ENCODE measurements at places on chromosomes 7 and 10.

DNA sequence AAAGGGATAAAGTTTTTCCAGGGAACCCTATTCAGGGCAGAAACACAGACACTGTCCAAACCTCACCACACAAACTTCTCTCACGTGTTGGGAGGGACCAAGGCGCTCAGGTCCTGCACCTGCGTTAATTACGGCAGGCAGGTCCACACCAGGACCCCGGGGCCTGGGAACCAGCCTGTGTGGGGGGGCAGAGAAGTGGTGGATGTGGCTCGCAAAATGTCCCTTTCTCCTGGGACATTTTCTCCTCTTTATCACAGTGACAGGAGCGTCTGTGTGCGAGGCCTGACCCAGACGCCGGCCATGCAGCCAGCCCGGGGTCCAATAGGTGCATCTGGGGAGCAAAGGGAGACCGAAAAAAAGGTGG lies 73.4 kb upstream of the ZNF722 start:
- peak; percentile 2 for DNase-seq

DNA sequence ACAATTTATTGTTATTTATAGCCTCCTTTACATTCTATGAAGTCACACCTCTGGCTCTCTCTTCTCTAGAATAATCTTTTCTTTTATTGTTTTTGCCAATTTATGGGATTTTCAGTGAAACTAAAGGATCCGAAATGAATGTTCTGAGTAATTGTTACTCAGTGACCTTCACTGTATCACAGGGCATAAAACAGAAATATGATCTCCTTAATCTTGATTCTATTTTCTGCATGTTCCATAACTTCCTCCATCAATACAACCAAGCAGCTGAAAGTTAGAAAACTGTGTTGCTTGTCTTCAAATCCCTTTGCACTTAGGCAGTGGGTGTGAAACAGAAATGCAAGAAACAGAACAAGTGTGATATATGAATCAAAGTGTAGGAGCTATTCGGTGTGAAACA lies 57.4 kb upstream of the FERD3L start:
- DNase-seq, result no peak

DNA sequence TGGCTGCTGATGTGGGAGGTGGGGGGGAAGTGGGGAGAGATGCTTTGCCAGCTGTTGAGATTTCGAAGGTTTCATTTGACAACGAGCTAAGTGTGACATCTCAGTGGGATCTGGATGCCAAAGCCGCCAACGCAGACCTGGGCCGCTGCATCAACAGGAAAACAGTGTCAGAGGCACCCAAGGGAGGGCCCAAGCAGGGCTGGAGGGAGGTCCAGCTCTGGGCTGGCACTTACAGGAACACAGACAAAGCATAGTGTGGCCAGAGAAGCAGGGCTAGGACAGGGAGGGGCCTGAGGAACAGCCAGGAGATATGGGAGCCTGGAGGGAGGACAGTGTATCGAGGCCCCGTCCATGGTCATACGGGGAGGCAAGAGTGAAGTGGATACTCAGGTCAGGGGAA lies 73.1 kb downstream of the GTF2IRD1 start:
- no peak for DNase-seq

DNA sequence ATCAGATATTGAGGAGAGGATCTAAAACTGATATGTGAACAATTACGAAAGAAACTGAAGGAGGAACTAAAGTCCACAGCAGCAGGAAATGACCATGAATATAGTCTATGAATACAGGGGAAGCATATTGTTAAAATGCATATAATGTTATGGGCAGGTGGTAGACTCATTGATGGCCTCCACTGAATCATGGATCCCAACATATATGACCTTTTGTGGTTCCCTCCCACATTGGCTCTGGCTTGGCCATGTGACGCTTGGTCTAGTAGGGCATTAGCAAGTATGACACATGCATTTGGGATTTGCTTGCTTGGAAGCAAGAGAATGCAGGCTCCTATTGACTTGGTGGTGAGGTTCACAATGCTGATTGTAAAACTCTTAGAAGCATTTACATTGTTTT lies 55.2 kb upstream of the RAB18 start:
- DNase-seq, result no peak

DNA sequence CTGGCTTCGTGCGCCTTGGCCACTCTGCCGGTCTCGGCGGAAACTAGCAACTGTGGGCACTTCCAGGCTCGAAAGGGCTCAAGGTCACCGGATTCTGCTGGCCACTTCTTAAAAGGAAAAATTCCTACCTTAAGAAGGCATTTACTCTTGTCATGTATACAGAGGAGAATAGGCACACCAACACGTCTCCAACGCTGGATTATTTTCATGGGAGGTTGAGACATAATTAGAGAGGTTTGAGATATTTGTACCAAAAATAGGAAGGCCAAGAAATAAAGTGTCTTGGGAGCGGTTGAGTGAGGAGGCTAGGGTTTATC lies 4.5 kb upstream of the CYP26A1 start:
- DNase-seq, result no peak

- DNase-seq, result no peak
These were observed 360.4 kb upstream of the CELF2 start for GRCh38 chr10:10657139-10657760.

DNA sequence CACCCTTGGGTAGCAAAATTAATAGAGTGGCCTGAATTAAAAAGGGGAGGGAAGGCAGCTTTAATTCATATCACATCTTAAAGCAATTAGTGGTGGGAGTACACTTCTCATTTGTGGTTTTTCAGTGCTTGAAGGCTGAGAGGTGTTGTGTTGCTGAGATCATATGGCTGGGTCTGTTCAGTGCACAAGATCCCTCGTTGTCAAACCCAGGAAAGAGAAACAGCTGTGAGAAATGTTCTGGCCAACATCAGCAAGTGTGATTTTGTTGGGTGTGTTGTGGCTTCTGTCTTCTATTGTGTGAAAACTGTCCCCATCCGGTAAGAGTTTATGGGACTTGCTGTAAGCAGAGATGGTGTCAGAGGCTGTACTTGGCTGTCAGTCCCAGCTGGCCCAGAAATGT lies 197.9 kb upstream of the BMPER start:
- DNase-seq, result no peak

- no peak for DNase-seq
These were observed 174.5 kb upstream of the HDAC9 start for GRCh38 chr7:18320971-18321567.

DNA sequence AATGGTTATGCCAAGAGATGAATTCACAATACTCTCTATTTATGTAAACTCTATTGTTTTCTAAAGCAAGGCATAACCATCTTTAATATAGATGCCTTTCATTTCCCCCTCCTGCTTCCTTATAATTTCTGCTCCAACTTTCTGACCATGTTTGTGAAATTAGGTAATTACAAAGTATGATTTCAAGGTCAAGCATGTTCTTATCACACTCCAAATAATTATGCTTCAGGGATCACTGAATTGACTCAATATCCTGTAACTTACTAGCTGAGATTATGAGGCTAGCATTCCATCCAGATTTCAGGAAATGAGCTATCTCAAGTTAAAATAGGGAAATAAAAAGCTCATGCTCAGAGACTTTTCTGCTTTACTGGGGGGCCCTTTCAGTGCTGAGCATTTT lies 655.9 kb upstream of the IGFBP3 start:
- no peak for DNase-seq

- peak; percentile 25 for DNase-seq
These were observed 107.7 kb upstream of the KLF6 start for GRCh38 chr10:3892440-3893425.

DNA sequence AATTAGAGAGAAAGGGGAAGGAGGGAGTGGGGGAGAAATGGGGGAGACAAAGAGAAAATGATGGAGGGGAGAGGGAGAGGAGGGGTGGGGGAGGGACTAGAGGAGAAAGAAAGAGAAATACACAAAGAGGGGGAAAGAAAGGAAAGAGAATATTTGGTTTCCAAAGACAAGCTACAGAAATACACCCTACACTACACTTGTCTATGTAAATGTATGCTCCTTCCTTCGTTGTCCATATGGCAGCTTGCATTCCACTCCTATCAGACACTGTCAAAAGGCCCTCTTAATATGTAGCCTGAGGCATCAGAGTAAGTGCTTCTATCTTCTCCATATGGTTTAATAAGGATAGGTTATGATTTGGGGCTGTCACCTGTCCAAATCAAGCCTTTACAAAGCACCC lies 92.8 kb upstream of the FEZF1 start:
- no peak for DNase-seq

- no peak for DNase-seq
These were observed 21.8 kb downstream of the STMP1 start for GRCh38 chr7:135684136-135684535.

- no peak for DNase-seq
These were observed 45.9 kb upstream of the PAPSS2 start for GRCh38 chr10:87613751-87614150.

GRCh38 chr7:121046893-121047468 lies 58.5 kb downstream of the CPED1 start:
- no peak for DNase-seq

GRCh38 chr10:132174237-132174636 lies 12.5 kb upstream of the DPYSL4 start:
- DNase-seq, result no peak

DNA sequence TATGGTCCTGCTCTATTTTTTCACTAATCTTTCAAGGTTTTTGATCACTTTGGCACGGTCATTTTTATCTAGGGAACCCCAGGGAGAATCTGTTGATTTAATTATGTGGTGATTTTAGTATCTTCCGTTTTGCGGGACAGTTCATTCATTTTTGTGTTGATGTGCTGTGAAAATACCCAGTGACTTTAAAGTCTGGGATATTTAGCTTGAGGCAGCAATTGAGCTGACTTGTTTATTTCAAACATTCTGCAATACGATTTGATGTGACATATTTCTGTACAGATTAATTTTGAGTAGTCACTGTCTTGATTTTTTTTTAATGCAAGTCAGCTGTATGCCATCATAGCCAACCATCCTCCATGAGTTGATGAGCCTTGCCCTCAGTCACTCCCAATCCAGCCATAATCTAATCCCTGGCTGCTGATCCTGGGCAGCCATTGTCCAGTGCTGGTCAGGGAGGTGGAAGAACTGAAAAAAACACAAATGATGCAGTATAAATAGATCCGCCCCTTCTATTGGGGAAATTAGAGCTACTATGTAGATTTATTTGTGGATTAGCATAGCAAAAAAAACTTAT lies 183.4 kb downstream of the CCSER2 start:
- no peak for DNase-seq

DNA sequence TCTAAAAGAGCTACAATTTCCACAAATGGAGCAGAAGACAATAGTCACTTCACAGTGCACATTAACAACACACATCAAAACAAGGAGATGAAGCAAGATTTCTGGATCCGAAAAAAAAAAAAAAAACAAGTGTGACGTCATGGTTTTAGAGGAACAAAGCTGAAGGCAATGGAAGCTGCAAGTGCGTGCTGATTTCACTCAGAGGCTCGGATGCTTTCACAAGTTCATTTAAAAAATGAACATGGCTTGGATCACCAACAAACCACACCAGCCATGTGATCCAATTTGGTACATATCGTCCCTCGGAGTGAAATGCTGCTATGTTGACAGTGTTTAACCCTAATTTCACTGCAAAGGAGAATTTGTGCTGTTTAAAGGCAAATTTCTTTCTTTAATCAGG lies 337.0 kb upstream of the PRKCQ start:
- no peak for DNase-seq

Data from activated naive CD4-positive, alpha-beta T cell treated with Interleukin-2 at 50 U/mL for 16 hours (primary cell).